Immature natural killer cell (primary cell): ENCODE measurements at places on chromosomes 16 and 17.
A peak's percentile ranks its signal among the peaks of the same experiment; 100 is the strongest.

GRCh38 chr16:17053536-17054160, 417.1 kb downstream of the XYLT1 start:
- no peak overlapping the region for H3K4me3 ChIP-seq
- H3K27me3 ChIP-seq, result peaks cover 7% of the 10 kb centered on the region

DNA sequence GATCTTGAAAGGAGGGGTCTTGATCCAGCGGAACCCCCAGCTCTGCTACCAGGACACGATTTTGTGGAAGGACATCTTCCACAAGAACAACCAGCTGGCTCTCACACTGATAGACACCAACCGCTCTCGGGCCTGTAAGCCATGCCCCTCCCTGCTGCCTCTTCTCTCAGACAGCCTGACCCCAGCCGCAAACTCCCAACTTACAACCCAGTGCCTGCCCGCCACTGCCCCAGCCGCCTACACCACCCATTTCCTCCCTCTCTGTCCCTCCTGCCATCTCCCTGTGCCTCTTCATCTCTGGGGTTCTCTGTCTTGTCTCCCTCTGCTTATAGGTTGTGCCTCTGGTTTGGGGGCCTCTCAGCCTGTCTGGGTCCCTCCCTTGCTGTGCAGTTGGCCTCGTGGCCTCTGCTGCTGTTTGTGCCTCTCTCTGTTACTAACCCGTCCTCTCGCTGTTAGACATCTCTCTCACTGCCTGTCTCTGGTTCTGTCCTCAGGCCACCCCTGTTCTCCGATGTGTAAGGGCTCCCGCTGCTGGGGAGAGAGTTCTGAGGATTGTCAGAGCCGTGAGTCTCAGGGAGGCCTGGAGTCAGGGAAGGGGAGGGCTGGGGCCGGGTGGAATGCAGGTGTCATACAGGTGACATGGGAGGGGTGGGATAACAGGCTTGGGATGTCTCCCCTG, 9.6 kb downstream of the ERBB2 start:
- DNase-seq, result peak; percentile 75
- H3K4me3 ChIP-seq, result peak overlapping the region; percentile 86
- peaks cover 67% of the 10 kb centered on the region for H3K4me1 ChIP-seq
- peaks cover 4% of the 10 kb centered on the region for H3K27me3 ChIP-seq
- peak overlapping the region; percentile 97 for H3K27ac ChIP-seq

DNA sequence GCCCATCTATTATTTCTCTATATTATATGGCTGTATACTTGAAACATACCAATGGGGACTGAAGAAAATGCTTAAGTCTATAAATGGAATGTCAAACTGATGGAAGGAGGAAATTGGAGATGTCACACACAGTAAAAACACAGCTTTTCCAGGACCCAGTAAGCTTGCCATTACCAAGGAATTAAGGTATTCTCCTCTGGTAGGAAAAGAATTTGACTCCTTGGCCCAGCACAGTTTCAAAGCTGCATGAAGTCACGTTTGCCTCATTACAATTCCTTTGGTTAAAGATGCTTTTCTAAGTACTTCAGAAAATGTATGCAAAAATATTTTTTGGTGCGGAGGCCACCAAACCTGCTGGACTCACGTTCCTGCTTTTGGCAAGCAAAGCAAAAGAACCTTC, 48.5 kb downstream of the CDH13 start:
- H3K4me1 ChIP-seq, result no peaks in the 10 kb centered on the region
- H3K4me3 ChIP-seq, result no peak overlapping the region
- no peak overlapping the region for H3K27ac ChIP-seq
- H3K27me3 ChIP-seq, result no peaks in the 10 kb centered on the region
- H3K36me3 ChIP-seq, result no peaks in the 10 kb centered on the region

GRCh38 chr16:89619840-89620239, 6.4 kb downstream of the DPEP1 start:
- no peaks in the 10 kb centered on the region for H3K36me3 ChIP-seq
- peaks cover 3% of the 10 kb centered on the region for H3K27me3 ChIP-seq
- H3K27ac ChIP-seq, result no peak overlapping the region
- peaks cover 11% of the 10 kb centered on the region for H3K4me1 ChIP-seq

GRCh38 chr16:71610936-71611871, 14.8 kb upstream of the MARVELD3 start:
- H3K4me1 ChIP-seq, result no peaks in the 10 kb centered on the region
- no peak overlapping the region for H3K27ac ChIP-seq
- peaks cover 6% of the 10 kb centered on the region for H3K27me3 ChIP-seq

DNA sequence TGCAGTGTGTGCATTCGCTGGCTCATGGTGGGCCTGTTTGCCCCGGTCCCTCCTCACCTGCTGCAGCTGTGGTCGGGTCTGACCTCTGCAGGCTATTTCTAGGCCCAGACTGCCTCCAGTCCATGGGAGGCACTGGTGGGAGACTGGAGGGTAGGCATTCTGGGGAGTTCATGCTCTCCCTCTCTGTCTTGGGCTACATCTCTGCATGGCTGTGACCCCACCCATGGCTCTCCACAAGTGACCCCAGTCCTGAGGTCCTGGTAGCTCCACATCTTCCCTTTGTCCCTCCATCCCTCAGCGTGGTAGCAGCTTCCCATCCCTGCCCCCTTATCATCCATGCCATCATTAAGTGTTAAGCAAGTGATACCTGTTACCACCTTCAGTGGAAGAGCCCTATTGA, 107.8 kb upstream of the SEC14L1 start:
- no peak for DNase-seq
- peaks cover 3% of the 10 kb centered on the region for H3K27me3 ChIP-seq
- H3K36me3 ChIP-seq, result no peaks in the 10 kb centered on the region
- no peaks in the 10 kb centered on the region for H3K4me1 ChIP-seq
- no peak overlapping the region for H3K4me3 ChIP-seq
- no peak overlapping the region for H3K27ac ChIP-seq

DNA sequence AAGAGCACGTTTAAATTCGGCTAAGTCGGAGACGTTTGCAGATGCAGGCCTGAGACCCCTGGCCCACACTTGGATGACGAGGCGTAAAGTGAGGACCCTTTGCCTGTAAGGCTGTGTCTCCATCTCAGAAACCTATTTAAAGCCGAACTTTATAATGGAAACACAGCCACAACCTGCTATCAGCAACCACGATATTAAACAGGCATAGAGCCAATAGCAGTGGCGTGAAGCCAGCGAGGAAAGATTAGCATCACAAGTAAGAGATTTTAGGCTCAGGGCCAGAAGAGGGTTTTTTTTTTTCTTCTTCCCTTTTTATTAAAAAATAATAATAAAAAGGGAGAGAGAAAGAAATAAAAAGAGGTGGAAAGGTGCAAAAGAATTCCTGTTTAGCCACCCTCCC, 111.3 kb upstream of the NOL11 start:
- H3K27ac ChIP-seq, result peak overlapping the region; percentile 50
- no peaks in the 10 kb centered on the region for H3K36me3 ChIP-seq
- no peak overlapping the region for H3K4me3 ChIP-seq
- peaks cover 28% of the 10 kb centered on the region for H3K4me1 ChIP-seq

DNA sequence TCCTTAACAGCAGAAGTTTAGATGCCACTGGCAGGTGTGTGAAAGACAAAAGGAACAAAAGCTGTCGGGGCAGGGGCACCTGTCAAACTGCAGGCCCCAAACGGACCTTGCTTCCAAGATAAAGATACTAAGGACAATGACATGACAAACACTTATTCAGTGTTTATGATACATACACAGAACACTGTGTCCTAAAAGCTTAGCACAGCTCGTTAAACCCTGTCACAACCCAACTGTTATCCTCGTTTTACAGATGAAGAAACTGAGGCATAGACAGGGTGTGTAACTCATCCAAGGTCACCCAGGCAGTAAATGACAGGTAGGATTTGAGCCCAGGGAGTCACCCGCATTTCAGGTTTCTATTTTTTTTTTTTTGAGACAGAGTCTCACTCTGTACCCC, 9.6 kb downstream of the SDK2 start:
- DNase-seq, result no peak
- no peaks in the 10 kb centered on the region for H3K4me1 ChIP-seq
- peaks cover 5% of the 10 kb centered on the region for H3K27me3 ChIP-seq

- H3K4me1 ChIP-seq, result no peaks in the 10 kb centered on the region
- no peaks in the 10 kb centered on the region for H3K27me3 ChIP-seq
- H3K27ac ChIP-seq, result no peak overlapping the region
- DNase-seq, result no peak
Observed at GRCh38 chr17:70655176-70655958, 486.0 kb downstream of the KCNJ2 start.

DNA sequence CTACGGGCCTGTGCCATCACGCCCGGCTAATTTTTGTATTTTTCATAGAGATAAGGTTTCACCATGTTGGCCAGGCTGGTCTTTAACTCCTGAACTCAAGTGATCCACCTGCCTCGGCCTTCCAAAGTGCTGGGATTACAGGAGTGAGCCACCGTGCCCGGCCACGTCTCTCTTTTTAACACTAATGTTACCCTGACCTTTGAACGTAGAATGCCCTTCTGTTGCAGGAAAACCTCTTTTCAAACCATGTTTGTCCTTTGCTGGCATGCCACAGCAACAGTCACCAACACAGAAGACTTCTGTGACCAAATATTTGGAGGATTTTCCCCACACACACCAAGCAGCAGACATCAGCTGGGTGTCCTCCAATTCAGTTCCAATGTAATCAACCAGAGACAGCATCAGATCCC, 7.8 kb upstream of the HSD17B1 start:
- peaks cover 2% of the 10 kb centered on the region for H3K27me3 ChIP-seq
- no peak for DNase-seq
- H3K4me3 ChIP-seq, result no peak overlapping the region
- H3K27ac ChIP-seq, result peak overlapping the region; percentile 18
- peaks cover 6% of the 10 kb centered on the region for H3K36me3 ChIP-seq

- DNase-seq, result no peak
- peaks cover 11% of the 10 kb centered on the region for H3K4me1 ChIP-seq
- no peak overlapping the region for H3K4me3 ChIP-seq
- H3K27me3 ChIP-seq, result no peaks in the 10 kb centered on the region
Observed at GRCh38 chr16:3776316-3776715, 59.0 kb upstream of the TRAP1 start.

DNA sequence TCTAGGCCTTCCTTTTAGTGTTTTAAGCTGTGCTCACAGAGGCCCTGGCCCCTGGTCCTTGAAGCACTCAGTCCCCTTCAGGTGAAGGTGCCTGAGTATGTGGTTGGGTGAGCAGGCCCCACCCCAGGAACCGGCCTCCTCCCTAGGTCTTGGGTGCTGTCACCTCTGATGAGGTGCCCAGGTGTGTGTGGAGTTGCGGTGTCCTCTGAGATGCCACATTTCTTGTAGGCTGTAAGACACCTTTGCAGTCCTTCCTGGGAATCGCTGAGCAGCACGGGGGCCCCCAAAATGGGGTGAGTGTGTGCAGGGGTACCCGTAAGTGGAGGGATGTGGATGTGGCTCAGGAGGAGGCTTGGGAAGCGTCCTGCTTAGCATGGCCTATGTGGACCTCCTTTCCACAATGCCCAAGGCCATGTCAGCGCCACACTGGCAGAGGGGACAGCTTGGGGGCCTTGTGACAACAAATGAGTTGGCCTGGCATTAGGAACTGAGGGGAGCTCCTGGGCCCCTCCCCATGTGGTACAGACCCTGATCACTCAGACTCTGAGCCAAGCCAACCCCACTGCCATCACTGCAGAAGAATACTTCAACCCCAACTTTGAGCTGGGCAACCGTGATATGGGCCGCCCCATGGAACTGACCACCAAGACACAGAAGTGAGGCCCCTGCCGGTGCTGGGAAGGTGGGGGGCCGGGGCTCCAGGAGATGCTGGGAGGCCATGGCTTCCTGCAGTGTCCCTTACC, 11.2 kb downstream of the CORO6 start:
- peak overlapping the region; percentile 21 for H3K4me3 ChIP-seq
- no peak overlapping the region for H3K27ac ChIP-seq
- peaks cover 3% of the 10 kb centered on the region for H3K27me3 ChIP-seq
- peaks cover 48% of the 10 kb centered on the region for H3K4me1 ChIP-seq
- DNase-seq, result no peak

DNA sequence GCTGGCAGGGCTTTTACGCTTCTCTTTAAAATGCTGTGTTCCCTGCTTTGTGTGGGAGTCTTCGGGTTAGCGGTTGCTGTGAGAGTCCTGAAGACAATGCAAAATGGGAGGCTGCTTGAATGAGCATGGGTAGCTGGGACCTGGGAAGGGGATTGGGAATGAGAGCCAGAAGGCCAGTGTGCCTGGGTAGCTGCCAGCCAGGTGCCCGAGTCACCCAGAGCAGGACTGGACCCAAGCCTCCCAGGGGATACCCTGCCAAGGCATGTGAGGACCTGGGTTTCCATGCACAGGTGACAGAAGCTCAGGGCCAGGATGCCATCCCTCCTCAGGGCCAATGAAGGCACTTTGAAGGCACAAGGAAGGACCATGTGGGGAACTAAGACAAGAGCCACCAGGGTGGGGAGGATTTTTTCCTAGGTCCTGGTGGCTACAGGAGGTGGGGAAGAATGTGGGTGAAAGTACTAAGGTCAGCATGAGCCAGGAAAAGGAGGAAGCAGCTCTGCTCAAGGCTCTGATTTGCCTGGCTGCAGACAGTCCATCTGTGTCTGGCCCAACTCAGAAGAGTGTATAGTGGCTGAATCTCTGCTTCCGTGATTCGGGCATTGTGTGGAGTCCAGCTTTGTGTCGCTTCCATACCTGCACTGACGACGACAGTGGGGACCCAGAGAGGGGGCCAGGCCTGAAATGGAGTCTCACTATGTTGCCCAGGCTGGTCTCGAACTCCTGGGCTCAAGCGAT, 20.5 kb downstream of the TMEM94 start:
- H3K4me3 ChIP-seq, result no peak overlapping the region
- peaks cover 1% of the 10 kb centered on the region for H3K4me1 ChIP-seq
- H3K27me3 ChIP-seq, result no peaks in the 10 kb centered on the region
- H3K36me3 ChIP-seq, result peaks cover 11% of the 10 kb centered on the region
- no peak for DNase-seq

GRCh38 chr16:684961-685696, 995 bp upstream of the JMJD8 start:
- no peak overlapping the region for H3K4me3 ChIP-seq
- H3K27ac ChIP-seq, result no peak overlapping the region
- peaks cover 2% of the 10 kb centered on the region for H3K36me3 ChIP-seq
- DNase-seq, result no peak
- H3K27me3 ChIP-seq, result peaks cover 3% of the 10 kb centered on the region
- H3K4me1 ChIP-seq, result peaks cover 13% of the 10 kb centered on the region

- H3K27me3 ChIP-seq, result no peaks in the 10 kb centered on the region
- peaks cover 65% of the 10 kb centered on the region for H3K4me1 ChIP-seq
- DNase-seq, result no peak
- peaks cover 6% of the 10 kb centered on the region for H3K36me3 ChIP-seq
- H3K27ac ChIP-seq, result peak overlapping the region; percentile 81
Observed at GRCh38 chr16:50161950-50162349, 8.8 kb downstream of the TENT4B start.

DNA sequence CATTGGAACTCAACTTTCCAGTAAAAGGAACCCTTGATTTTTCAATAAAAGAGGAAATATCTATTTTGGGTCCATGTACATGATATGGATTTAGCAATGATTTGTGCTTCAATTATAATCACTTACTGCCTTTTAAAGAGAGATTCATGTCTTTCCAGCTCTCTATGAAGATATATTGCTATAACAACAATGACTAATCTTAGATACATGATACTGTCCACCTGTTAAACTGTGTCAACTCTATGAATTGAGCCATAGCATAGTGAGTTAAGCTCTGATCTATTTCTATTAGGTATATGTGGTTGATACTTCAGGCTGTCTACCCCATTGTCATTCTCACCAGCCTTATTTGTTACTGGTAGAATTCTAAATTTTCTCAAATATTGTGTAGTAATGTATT, 15.0 kb upstream of the MPHOSPH6 start:
- H3K27me3 ChIP-seq, result peaks cover 6% of the 10 kb centered on the region
- peaks cover 6% of the 10 kb centered on the region for H3K4me1 ChIP-seq
- no peak overlapping the region for H3K4me3 ChIP-seq
- H3K36me3 ChIP-seq, result no peaks in the 10 kb centered on the region
- H3K27ac ChIP-seq, result no peak overlapping the region

- no peak for DNase-seq
- peaks cover 5% of the 10 kb centered on the region for H3K27me3 ChIP-seq
- H3K4me1 ChIP-seq, result peaks cover 6% of the 10 kb centered on the region
- no peaks in the 10 kb centered on the region for H3K36me3 ChIP-seq
Observed at GRCh38 chr17:77651988-77652387, 306.5 kb upstream of the TNRC6C start.
